Stimulated activated CD8-positive, alpha-beta memory T cell treated with anti-CD3 and anti-CD28 coated beads, Interleukin-15, amount 100 ng/mL, for 1 hour (primary cell): ENCODE measurements at places on chromosomes 2 and 18.

DNA sequence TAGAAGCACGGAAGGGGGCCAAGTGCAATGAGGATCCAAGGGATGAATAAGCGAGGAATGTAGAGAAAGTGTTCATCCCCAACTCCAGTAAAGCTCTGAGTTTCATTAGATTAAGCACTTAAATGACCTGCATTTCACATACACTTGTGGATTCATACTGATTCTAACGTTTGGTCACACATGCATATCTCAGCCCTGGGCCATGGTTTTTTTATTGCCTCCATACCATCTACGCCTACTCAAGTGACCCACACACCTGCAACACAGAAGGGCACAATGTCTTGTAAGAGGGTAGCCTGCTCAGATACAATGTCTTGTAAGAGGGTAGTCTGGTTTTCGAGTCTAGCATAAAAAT is 566 bp upstream of the MRPS5 start:
- DNase-seq: no peak

DNA sequence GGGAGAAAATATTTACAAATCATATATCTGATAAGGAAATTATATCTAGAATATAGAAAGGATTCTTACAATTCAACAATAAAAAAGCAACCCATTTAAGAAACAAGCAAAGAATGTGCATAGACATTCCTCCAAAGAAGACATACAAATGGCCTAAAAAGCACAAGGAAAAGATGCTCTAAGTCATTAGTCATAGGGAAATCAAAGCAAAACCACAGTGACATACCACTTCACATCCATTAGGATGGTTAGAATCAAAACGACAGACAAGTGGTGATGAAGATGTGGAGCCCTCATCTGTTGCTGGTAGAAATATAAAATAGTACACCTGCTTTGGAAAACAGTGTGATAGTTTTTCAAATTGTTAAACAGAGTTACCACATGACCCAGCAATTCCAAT is 48.2 kb downstream of the MAPRE2 start:
- no peak for DNase-seq

- DNase-seq: no peak
These were observed 21.6 kb downstream of the CIB4 start for GRCh38 chr2:26619521-26619951.

DNA sequence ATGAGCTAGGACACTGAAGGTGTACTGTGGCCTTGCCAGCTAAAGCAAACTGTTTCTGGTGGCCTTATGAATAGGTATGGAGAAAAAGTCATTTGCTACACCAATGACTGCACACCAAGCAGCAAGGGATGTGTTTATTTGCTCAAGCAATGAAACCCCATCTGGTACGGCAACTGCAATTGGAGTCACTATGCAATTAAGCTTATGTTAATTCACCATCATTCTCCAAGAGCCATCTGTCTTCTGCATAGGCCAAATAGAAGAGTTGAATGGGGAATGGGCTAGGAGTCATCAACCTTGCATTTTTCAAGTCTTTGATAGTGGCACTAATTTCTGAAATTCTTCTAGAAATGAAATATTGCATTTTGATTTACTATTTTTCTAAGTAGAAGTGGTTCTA is 372.0 kb downstream of the KCNJ3 start:
- DNase-seq: no peak

- no peak for DNase-seq
These were observed 239.8 kb upstream of the MYT1L start for GRCh38 chr2:2570871-2571270.

DNA sequence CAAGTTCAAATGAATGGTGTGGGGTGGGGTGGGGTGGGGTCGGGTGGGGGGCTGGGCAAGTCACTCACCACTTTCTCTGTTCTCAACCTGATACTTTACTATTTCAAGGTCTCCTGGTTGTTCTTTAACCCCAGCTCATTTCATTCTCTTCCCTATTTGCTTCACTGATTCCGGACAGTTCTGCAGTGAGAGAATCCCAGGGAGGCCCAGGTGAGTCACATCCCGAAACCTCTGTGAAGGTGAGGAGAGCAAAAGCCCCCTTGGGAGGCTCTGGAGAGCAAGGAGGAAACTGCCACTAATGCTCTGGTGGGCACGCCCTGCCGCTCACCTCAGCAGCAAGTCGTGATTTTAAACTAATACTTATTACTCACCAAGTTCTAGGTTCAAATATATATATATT is 8.9 kb downstream of the EDAR start:
- DNase-seq: no peak

DNA sequence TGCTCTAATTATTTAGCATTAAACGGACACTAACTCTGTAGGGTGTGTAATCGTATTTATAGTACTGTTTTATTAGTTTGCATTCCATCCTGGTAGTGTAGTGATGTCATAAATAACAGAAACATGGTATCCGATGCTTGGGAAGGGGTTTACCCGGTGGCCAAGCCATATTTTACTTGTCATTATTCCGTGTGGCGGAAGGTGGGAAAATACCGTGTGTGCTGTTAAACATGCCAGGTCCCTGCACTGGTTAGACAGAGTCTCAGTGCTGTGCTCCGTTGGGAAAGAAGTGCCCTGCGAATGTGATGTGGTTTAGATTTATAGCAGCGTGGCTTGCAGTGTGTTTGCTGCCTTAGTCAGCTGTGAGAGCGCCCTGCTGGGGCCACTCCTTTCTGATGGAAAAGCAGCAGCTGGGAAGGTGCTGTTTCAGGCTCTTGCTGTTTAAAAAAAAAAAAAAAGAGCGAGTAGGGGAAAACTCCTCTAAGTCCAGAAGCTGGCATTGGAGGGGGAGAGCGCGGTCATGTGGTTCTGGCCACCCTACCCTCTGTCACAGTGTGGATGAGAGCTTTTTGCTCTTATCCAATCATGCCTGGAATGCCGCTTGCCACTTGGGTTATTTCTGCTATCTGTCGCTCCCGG is 211.0 kb downstream of the NEDD4L start:
- DNase-seq: no peak

GRCh38 chr2:71997843-71998242 is 149.8 kb downstream of the CYP26B1 start:
- no peak for DNase-seq

DNA sequence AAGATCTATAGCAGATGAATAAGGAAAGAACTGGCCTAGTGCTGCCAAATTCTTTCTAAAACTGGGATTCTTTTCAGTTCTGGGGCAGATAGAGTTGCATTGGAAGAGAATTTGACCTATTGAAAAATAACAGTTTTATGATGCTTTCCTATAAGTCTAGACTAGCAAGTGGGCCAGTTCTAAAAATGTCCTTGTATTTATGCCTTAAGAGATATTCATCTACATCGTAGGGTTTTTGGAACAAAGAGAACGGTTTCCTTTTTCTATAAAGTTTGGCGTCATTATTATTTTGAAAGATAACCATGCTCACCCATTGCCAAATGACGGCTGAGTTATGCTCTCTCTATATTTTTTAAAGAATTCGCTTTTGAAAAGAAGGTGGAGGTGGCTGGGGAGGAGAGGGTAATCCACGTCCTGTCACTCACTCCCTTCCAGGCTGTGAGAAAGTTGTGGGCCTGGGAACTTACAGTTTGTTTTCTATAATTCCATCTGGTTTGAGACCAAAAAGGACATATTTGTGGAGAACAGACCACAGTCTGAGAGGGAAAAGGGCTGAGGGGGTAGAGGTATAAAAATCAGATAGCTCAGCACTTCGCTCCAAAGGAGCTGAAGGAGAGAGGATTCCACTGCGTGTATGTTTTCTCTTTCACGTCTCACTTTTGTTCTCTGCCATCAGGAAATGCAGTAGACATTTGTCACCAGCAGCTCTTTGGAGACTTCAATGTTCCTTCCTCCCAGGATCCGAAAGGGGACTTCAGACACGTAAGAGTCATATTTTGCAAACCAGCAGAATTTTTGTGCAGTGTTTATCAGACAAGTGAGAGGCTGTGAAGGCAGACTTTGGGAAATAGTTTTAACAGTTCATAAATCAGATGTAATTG is 281.9 kb upstream of the FN1 start:
- DNase-seq: no peak

DNA sequence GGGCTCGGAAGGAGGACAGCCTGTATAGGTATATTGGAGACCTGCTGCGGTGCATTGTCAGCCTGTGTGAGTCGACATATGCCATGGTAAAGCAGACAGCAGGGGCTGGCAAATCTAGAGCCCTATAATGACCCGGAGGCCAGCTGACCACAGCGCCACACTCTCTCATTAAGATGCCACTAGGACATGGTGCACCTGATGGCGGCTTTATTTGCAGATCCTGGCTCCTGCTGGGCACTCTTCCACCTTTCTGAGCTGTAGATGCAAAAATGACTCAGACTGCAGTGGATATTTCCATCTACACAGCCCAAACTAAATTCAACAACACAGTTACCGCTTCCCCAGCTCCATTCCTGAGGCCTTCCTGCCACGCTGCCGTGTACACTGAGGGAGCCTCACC is 389.9 kb downstream of the TNS1 start:
- DNase-seq: no peak

GRCh38 chr2:42072349-42073118 is 24.7 kb downstream of the PKDCC start:
- DNase-seq: no peak

DNA sequence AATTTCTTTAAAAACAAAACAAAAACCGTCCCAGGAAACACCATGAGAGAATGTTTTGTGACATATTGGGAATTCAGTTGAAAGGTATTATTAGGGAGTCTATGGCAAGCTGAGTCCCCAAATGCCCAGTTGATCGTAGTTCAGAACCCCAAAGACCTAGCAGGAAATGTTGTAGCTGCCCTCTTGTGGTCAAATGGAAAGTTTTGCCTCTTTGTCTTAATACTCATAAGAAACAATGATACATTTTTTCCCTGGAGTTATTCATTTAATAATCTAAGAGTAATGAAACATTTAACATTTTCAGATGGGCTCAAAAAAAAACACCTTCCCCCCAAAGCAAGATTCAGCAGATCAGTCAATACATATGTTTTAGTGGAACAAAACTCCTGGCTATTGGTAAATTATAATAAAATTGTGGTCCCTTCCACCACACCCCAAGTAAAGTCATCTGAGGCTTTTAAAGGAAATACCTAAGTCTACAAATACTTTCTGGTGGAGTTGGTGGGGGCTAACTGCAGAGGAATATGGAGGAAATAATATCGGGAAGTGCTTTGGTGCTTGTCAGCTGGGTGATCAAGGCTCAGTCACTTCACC is 37.8 kb upstream of the EFEMP1 start:
- DNase-seq: no peak

DNA sequence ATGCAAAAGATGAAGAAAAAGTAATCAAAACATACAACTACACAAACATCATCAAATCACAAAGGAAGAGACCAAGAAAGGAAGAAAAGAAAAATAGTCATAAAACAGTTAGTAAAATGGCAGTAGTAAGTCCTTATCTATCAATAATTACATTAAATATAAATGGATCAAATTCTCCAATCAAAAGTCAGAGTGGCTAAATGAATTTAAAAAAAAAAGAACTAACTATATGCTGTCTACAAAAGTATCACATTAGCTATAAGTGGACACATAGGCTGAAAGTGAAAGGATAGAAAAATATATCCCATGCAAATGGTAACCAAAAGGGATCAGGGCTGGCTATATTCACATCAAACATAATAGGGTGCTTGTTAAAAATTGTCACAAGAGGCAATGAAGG is 116.5 kb downstream of the NOL4 start:
- no peak for DNase-seq

DNA sequence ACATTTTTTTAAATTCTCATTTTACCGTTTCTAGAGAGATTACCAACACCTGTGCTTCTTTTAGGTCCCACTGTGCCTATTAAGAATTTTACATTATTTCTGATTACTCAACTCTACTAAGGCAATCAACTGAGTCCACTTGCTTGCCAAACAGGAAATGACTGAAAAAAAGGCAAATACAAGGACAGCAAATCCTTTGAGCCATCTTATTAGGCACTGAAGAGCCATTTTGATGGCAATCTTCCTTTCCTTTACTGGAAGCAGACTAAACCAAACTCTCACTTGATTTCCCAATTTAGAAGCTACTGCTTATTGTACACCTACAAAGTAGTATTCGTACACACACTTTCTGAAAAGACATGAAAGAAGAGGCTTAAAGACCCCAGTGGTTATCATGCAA is 121.4 kb upstream of the COL3A1 start:
- no peak for DNase-seq

GRCh38 chr2:129798626-129799025 is 180.8 kb upstream of the RAB6C start:
- no peak for DNase-seq

DNA sequence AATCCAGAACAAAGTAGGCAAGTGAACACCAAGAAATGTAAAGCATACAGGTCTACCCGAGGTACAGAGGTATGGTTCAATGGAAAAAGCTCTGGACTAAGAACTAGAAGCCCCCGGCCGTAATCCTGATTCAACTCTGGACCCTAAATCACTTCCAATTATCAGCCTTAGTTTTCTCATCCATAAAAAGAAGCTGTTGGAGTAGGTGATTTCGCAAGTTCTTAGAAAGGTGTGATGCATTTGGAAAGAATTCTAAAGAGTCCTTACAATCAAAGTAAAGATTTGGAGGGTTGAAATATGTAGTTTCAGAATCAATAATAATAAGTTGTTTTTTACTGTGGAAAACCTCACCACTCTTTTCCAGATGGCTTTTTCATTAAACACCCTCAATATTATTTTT is 622.1 kb upstream of the ID2 start:
- DNase-seq: no peak

DNA sequence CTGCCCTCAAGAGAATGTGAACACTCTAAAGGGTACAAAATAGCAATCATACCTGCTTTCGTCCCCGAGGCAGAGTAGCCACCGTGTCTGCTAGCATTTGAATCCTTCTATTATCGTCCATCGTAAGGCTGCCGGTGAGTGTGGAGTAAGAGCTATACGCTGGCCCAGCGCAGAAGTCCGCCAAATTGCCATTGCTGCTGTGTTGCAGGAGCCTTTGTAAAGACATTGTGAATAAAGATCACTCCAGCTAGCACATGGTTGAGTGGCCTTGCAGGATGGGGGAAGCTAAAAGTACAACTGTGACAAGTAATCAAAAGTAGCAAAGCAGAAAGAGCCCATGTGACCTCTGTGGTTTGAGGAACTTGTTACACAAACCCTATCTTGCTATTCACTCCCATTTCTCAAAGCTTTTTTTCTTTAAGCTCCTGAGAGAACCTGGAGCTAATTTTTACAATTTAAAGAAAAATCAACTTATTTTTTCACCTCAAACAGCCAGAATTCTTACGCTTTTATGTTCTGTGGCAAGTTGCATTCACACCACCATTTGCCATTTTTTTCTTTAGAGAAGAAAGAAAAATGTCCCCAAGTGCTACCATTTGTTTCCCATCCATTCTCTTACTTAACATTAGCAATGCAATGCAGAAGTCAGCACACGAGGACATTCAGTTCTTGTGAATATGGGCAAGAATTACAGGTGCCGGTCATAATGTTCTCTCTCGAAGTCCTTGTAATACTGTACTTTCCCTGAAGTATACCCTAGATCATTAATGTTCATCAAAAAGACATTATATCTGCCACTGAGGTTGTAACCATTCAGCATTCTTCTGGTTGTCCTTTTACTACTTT is at the start of gene CYTIP:
Gene CYTIP, minus strand, starts transcription at position 295 of the 846 bp plus-strand sequence. Its CDS starts 69 bp downstream, at position 226.
- no peak for DNase-seq

DNA sequence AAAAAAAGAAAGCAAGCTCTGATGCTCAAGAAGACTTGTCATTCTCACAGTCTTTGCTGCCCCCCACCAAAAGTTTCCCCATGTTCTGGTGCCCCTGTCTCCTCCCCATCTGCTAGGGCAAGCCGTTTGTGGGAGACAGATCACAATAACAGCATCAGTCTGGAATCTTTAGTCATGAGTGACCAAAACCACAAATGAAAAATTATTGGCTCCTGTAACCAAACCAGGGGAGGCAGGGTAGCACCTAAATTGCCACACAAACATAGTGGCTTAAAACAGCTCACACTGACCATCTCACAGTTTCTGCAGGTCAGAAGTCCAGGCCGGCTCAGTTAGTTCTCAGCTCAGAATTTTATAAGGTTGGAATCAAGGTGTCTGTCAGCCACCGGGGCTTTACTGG is 9.1 kb upstream of the B3GNT7 start:
- no peak for DNase-seq
